Cardiac fibroblast (primary cell): ENCODE measurements at places on chromosomes 3 and 15.

DNA sequence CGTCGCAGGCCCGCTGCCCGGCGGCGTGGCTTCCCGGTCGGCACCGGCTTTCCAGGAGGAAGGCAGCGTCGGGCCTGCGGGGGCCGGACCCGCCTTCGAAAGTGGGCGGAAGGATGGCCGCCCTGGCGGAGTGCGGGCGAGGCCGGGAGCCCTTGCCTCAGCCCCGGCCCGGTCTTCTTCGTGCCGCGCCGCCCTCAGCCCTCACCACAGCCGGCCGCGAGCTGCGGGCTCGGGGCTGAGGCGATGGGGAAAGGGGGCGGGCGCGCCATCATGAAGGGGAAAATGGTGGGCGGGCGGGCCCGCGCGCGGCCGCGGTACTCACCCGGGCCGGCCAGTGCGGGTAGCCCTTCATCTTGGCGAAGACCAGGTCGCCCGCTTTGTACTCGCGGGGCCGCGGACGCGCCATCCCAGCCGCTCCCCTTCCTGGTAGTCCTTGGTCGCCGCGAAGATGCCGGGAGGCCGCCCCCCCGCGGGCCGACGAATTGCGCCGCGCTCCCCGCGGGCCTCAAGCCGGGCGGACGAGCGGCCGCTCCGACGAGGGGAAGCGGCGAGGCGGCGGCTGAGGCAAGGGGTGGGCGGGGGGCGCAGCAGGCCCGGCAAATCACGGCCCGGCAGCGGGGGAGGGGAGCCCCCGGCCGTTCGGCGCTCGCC lies 489 bp downstream of the HDGFL3 start:
- DNase-seq, result peak; percentile 34

- no peak for DNase-seq
Measured at GRCh38 chr3:184031187-184031792, at the start of gene HTR3D. Gene HTR3D, plus strand, starts transcription at chr3:184031742. Its CDS starts 0 bp downstream, at chr3:184031742.

- DNase-seq, result no peak
Measured at GRCh38 chr3:16584880-16585279, 20.3 kb downstream of the DAZL start.

GRCh38 chr15:98009971-98010370 lies 49.5 kb downstream of the ARRDC4 start:
- no peak for DNase-seq

GRCh38 chr3:127615631-127616305 lies 13.2 kb upstream of the PODXL2 start:
- DNase-seq, result no peak

DNA sequence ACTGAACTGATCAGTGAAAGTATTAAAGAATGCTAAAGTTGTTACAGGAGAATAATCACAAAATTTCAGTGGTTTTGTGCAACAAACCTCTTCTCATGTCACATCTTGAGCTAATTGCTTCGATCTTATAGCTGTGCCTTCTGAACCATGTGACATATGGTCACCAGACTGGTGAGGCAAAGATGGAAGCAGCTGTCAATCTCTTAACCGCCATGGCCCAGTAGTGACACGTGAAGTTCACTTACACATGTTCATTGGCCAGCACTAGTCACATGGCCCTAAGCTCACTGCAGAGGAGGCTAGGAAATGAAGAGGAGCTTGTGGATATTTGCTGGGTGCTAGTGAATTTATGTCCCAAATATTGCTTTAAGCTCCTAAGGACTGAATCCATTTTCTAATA lies 32.5 kb downstream of the BOC start:
- no peak for DNase-seq
